ENCODE measurements at places on chromosomes 5 and 9.

GRCh38 chr5:12023614-12024241 lies 119.5 kb upstream of the CTNND2 start:
- DNase-seq, result no peak

DNA sequence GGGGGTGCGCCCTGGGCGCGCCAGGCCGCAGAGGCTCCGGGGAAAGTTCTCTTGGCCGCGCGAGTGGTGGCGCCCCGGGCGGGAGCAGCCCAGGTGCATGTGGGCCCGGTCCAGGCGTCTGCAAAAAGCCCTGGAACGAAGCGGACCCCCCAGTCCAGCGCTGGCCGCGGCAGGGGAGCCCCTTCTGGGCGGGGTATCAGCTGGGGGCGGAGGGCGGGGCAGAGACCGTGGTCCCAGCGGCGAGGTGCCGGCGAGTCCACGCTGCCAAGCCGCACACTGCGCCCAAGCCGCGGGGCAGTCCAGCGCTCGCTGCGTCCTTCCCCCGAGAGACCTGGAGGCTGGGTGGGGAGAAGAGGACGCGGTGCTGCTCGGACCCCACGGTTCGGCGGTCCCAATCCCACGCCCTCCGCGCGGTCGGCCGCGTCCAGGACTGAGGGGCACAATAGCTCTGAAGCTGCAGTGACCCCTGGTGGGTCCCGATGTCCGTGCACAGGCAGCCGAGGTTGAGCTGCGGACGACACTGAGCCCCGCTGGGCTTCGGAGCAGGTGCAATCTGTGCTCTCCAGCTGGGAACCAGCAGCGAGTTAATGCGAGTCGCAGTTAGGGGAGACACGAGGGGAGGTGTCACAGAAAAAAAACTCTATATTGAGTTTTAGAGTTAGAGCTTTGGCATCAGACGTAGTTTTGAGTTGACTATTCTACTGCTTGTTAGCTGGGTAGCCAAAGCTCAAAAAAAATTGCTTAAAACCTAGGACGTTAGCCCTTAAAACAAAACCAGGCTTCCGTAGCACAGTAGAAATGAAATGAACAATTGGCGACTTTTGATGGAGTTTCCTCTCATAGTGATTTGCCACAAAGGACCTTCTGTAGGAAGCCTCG lies 1.1 kb upstream of the EPB41L4A start:
- DNase-seq, result no peak

- DNase-seq, result no peak
Measured at GRCh38 chr5:112479418-112479817, 60.3 kb upstream of the EPB41L4A start.

DNA sequence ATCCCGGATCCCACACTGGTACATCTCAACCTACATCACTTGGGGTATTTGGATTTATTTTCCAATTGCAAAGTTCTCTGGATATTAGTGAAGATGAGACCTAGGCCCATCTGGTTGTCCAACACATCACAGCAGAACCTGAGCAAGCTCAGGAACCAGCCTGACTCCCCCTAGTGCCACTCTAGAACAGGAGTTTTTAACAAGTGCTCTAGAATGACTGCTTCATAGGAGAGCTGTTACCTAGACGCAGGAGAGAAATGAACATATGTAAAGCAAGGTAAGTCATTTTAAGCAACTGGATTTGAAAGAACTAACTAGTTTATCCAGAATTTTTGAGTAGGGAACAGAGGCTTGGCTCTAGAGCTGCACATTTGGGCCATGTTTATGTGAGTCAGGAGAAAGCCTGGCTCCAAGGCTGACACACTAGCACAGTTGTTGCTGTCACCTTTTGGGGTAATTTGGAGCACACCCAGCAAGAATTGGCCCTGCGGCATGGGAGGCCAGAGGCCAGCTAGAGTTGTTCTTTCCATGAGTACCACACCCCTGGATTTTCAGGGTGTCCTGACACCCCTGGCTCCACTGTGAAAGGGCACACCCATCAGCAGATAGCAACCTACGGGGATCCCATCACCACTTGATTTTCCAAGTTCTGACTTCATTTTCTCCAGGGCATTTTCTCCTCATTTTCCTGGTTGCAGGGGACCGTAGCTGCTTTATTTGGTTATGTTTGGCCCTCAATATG lies 110.9 kb upstream of the LPAR1 start:
- no peak for DNase-seq

GRCh38 chr5:125327676-125328075 lies 581.2 kb upstream of the ZNF608 start:
- DNase-seq, result no peak

GRCh38 chr9:35844628-35845270 lies 15.7 kb downstream of the TMEM8B start:
- no peak for DNase-seq

DNA sequence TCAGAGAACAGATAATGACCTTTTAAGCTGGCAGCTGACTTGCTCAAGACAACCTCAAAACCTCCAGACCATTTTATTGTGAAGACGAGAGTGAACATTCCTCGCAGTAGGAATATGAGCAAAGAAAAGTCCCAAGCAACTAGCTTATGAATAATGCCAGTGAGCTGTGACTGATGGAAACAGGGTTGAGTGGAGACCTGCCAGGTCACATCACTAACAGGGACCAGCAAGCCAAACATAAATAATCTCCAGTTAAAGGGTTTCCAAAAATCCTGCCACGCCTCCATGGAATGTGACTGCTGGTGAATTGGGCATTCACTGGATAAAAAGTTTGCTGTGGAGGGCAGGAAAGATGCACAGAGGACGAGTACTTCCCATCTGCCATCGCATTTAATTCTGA lies 185.4 kb downstream of the CRB2 start:
- no peak for DNase-seq

GRCh38 chr9:106769331-106769730 lies 93.6 kb upstream of the ZNF462 start:
- no peak for DNase-seq

- DNase-seq, result no peak
Measured at GRCh38 chr5:178350361-178351220, 118.0 kb upstream of the PHYKPL start.

DNA sequence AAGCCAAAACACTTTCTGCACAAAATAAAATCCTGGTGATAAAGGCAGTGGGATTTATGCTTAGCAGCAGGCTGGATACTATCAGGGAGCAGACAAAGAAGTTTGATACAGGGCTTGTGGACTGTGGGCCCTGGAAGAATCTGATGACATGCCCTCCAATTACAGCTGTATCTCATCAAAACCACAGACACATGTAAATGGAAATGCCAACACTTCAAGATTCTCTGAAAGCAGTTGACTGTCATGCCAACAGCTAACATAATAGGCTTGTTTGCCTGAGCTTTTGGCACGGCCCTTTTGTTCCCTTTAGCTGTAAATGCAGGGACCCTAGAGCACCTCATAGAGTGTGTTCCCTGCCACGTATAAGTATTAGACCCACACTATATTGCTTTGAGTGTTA lies 114.4 kb downstream of the STK32A start:
- DNase-seq, result no peak

DNA sequence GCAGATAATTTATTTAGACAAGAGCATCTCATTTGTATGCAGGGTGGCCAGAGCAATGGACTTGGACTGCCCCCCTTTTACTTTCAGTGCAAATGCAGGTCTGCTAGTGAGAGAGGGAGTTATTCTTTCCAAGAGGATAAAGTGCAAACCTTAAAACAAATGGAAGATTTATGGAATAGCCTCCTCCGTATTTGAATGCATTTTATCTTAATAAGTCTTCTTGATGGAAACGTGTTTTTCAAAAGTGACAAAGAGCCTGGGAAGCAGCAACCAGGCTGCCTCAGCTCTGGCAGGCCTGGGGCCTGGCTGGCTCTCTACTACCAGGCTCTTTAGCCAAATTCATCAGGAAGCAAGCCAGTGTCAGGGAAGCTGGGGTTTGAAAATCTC lies 6.8 kb downstream of the NR2F1 start:
- no peak for DNase-seq

- no peak for DNase-seq
Measured at GRCh38 chr5:163773226-163773625, 267.8 kb downstream of the MAT2B start.

DNA sequence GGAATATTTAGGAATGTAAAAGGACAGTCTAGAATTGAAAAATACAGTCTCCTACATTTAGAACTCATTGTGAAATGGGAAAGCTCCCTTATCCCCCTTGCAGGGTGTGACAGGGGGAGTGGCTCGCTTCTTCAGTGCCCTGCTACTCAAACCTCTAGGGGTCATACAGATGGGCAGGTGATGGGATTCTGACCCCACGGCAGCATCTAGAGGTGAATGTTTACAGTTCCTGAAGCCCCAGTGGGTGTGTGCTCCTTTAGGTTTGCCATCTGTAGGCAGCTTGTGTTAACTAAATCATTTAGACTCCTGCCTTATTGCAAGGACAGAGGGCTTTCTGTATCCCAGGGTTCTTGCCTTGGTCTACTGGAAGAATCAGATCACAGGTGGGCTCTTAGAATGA lies 271.0 kb upstream of the MPDZ start:
- no peak for DNase-seq

GRCh38 chr5:39169081-39169480 lies 50.3 kb downstream of the FYB1 start:
- DNase-seq, result no peak

GRCh38 chr9:134536101-134536900 lies 105.3 kb upstream of the COL5A1 start:
- no peak for DNase-seq

GRCh38 chr5:98109561-98110006 lies 663.9 kb upstream of the RGMB start:
- no peak for DNase-seq

GRCh38 chr5:31987985-31988710 lies 186.0 kb downstream of the GOLPH3 start:
- DNase-seq, result no peak

DNA sequence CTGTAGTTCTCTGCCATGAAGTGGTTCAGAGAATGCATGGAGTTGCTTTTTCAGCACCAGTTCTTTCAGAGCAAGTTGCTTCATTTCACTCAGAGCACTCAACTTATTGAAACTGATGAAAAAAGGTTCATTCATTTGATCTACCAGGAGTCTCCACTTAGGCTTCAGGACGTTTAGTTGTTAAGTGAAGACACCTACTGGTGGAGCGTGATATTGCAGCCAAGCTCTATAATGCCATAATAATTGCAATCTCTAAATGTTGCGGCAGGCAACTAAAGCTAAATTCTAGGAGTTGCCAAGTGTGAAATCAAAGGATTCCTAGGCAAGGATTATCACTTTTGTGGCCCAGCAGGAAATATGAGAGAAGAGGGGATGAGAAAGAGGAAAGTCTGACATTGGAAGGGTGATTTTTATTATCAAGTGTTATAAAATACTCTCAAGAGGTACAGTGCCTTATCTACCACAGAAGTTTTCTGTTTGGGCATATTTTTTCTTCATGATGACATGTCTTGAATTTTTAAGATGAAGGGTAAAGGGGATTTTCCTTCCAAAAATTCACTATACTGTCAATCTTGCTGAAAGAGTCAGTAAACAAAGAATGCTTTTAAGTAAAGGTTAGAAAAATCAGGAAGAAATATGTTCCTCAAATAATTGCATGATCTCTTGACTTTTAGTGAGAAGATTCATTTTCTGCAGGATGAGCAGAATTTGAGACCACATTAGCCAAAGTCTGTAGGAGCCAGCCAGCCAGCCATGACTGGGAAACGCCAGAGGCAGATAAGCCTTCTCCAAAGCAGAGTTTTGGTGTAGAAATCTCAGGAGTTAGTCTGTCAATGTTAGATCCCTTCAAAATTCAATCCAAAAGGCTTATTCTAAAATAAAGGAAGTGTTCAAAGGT lies 83.4 kb downstream of the SH3PXD2B start:
- DNase-seq, result no peak

DNA sequence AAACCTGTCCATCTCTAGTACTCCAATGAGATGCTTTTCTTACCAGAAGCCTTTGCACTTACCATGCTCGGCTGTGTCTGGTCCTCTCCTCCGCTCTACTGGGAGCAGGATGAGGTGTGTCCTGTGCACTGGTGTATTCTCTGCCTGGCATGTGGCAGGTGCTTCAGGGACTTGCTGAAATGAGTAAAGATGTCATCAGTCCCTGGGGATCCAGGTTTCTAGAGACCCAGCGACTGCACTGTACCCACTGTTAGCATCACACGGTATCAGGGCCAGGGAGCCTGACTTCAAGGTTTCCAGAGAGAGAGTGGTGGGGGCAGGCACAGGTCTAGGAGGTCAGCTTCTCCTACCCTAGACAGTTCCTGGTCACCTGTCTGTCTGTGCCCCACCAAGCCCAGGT lies 10.5 kb downstream of the PTTG1 start:
- no peak for DNase-seq

DNA sequence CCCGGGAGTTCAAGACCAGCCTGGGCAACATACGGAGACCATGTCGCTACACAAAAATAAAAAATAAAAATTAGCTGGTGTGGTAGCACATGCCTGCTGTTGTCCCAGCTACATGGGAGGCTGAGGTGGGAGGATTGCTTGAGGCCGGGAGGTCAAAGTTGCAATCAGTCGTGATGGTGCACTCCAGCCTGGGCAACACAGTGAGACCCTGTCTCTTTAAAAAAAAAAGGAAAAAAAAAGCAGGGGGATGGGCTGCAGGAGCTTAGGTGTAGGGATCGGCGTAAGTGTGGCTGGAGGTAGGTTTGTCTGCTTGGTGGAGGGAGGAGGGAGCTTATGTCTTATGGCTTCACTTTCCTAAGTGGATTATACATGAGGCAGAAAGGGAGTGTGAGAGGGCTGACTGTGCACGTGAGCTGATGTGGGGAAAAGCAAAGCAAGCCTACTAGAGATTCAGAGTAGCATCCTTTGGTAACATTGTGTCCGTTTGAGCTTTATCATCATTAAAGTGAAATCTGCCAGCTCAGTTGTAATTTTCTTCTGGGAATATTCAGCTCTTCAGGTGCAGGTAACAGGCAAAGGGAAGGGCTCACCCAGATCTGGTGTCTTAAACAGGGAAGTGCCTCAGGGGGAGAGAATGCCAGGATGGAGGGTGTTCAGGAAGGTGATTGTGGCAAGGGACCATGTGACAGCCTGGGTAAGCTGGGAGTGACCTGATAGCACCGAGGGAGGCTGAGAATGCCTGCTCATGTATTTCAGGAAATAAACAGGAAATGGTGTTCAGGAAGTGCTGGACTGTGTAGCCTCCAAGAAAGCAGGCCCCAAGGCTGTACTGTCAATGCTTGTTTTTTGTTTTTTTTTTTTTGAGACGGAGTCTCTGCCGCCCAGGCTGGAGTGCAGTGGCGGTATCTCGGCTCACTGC lies 17.6 kb upstream of the SETX start:
- no peak for DNase-seq

- DNase-seq, result no peak
Measured at GRCh38 chr5:157449011-157449723, 10.8 kb upstream of the NIPAL4 start.

DNA sequence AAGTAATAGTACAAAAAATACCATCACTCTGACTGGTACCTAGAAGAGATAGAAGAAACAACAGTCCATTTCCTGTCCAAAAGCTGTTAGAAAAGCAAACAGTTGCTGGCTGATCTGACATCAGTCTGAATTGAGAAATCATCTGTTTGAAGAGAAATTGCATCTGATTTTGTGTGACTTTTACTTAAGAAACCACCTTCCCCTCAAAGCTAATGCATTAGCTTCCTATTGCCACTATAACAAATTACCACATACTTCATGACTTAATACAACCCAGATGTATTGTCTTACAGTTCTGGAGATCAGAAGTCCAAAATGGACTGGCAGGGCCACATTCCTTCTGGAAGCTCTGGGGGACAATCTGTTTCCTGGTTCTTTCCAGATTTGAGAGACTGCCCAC lies 385.9 kb upstream of the TLE4 start:
- no peak for DNase-seq

All from T-helper 1 cell (primary cell).